PC-3 (cell line): ENCODE measurements at places on chromosomes 6 and 20. TPM values are rescaled to one million over a fixed set of nuclear protein-coding genes. Genes with fewer than 3 reads are reported as not detected.

- no peaks in the 10 kb centered on the region for H3K27me3 ChIP-seq
- peak; percentile 60 for DNase-seq
- no peaks in the 10 kb centered on the region for H3K36me3 ChIP-seq
- H3K4me3 ChIP-seq, result no peak overlapping the region
- H3K27ac ChIP-seq, result no peak overlapping the region
Observed at GRCh38 chr20:38357653-38358207, 11.4 kb downstream of the LBP start.

DNA sequence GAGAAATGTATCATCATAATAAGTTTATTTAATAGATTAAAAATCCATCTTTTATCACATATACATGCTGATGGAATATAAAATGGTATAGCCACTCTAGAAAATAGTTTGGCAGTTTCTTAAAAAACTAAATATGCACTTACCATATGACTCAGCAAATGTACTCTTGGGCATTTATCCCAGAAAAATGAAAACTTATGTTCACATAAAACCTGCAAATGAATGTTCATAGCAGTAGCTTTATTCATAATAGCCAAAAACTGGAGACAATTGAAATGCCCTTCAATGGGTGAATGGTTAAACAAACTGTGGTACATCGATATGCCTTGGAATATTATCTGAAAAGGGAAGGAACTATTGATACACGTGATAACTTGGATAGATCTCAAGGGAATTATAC, 6.4 kb upstream of the NCOA7 start:
- 0 out of 2 replicates have a peak overlapping the region, but pooled peaks have one; percentile 14 for H3K4me3 ChIP-seq
- peak overlapping the region; percentile 52 for H3K27ac ChIP-seq
- H3K27me3 ChIP-seq, result no peaks in the 10 kb centered on the region
- peaks cover 15% of the 10 kb centered on the region for H3K4me1 ChIP-seq
- H3K36me3 ChIP-seq, result no peaks in the 10 kb centered on the region

The RIPOR3 gene
- total RNA-seq, result 0.04 TPM in 1 of 2 replicates, not detected in the other

The BMP7 gene
- total RNA-seq, result not detected in 2 replicates

The SLC17A9 gene
- total RNA-seq, result not detected in 2 replicates
